Epithelial cell of esophagus (primary cell): ENCODE measurements at places on chromosomes 2 and 18.
A peak's percentile ranks its signal among the peaks of the same experiment; 100 is the strongest.

GRCh38 chr2:198662905-198663304, 794.8 kb downstream of the SATB2 start:
- no peak for DNase-seq

GRCh38 chr2:1677821-1678165, 66.5 kb downstream of the PXDN start:
- no peak for DNase-seq

GRCh38 chr2:611519-611918, 65.7 kb downstream of the TMEM18 start:
- no peak for DNase-seq

GRCh38 chr2:64594226-64594989, 59.3 kb downstream of the SERTAD2 start:
- peak; percentile 81 for DNase-seq

DNA sequence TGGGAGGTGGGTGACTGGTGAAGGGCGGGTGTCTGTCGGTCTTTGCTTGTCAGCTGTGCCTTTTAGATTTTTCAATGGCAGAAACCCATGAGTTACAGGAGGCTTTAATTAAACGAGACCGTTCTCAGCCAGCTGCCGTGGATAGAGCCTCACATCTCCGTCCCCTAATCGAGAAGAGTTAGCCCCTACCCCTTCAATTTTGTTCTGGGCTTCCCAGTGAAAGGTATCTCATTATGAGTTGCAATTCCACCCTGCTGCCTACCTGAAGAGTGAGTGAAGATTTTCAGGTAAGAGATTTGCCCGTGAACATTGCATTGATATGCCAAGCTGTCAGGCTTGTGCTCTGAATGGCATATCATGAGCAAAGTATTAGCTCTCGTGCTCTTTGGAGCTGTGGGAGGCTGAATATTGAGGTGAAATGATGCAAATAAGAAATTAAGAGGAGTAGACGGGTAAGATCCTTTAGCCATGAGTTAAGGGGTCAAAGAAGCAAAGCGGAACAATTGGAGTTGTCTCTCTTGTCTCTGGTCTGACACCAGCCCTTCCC, 118.7 kb upstream of the MSTN start:
- DNase-seq, result no peak

DNA sequence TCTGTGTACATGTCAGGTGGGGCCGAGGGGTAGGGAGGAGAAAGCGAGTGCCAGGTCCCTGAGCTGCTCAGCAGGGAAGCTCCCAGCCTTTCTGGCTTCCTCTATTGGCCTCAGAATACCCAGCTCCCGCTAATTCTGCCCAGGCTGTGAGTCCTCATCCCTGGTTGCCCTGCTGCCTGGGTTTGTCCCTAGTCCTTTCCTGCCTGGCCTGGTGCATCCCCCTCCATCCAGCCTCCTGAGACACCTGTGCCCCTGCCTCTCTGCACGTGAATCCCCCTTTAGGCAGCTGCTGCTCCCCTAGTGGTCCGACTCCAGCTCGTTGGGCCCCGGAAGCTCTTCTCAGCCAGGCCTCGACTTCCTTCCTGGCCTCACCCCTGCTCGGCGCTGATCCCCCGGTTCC, 54.6 kb downstream of the INHBB start:
- DNase-seq, result no peak

- DNase-seq, result peak; percentile 88
These were observed 170.0 kb downstream of the DNAH7 start for GRCh38 chr2:195898505-195899191.

- no peak for DNase-seq
These were observed 12.6 kb upstream of the D2HGDH start for GRCh38 chr2:241721852-241722251.

- peak; percentile 33 for DNase-seq
These were observed 12.9 kb upstream of the DPP4 start for GRCh38 chr2:162086904-162087303.

GRCh38 chr2:203797276-203797675, 70.3 kb upstream of the CTLA4 start:
- DNase-seq, result no peak

GRCh38 chr2:111062417-111062816, 58.3 kb upstream of the BCL2L11 start:
- no peak for DNase-seq

GRCh38 chr2:183224948-183225347, 100.7 kb downstream of the NUP35 start:
- DNase-seq, result no peak

- no peak for DNase-seq
These were observed 6.6 kb upstream of the RPL37A start for GRCh38 chr2:216491793-216492596.
